ENCODE measurements at places on chromosomes 5 and 9.

- H3K27me3 ChIP-seq = peaks cover 3% of the 10 kb centered on the region
- H3K36me3 ChIP-seq = no peaks in the 10 kb centered on the region
- no peak overlapping the region for H3K4me3 ChIP-seq
- H3K27ac ChIP-seq = no peak overlapping the region
- peaks cover 30% of the 10 kb centered on the region for H3K4me1 ChIP-seq
Measured at GRCh38 chr5:55920784-55921183, 69.6 kb downstream of the IL31RA start.

- no peaks in the 10 kb centered on the region for H3K4me1 ChIP-seq
- H3K27ac ChIP-seq = no peak overlapping the region
- no peaks in the 10 kb centered on the region for H3K36me3 ChIP-seq
- no peak overlapping the region for H3K4me3 ChIP-seq
- no peaks in the 10 kb centered on the region for H3K27me3 ChIP-seq
Measured at GRCh38 chr5:98464737-98465330, 308.6 kb upstream of the RGMB start.

DNA sequence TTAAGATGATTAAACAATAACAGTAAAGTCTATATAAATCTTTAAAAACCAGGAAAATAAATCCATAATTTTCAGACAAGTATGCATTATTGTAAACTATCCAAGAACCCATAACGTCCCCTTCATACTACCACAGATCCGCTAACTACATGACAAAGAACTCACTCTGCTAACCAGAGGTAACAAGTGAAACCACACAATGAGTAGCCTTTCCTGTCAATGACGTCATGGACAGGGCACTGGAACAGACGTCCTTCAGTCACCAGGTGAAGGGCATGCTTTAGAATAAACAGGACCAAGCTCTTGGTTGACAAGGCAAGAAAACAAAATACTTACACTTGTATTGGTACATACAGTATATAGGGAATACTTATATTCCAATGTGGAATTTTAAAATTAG, 45.2 kb downstream of the RNF130 start:
- H3K27me3 ChIP-seq = no peaks in the 10 kb centered on the region
- peaks cover 4% of the 10 kb centered on the region for H3K4me1 ChIP-seq
- no peak overlapping the region for H3K4me3 ChIP-seq
- peaks cover under 1% of the 10 kb centered on the region for H3K36me3 ChIP-seq
- no peak overlapping the region for H3K27ac ChIP-seq
- DNase-seq = no peak

DNA sequence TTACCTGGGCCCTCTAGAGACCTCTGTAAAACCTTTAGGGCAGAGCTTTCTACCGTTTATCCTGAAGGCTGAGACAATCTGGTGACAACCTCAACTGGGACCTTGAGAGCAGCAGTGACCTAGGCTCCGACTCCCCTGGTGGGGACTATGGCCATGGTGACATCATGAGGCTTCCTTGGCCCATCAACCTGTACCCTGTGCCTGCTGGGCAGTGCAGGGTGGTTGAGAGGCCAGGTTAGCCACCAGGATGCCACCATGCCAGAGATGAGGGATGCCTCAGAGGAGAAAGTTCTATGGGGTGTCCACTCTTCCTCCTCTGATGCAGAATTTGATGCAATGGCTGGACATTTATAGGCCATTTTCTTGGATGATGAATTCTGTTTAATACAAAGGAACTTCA, 194.8 kb downstream of the PDZD2 start:
- H3K4me3 ChIP-seq = no peak overlapping the region
- no peak overlapping the region for H3K27ac ChIP-seq
- peaks cover 2% of the 10 kb centered on the region for H3K27me3 ChIP-seq
- H3K36me3 ChIP-seq = no peaks in the 10 kb centered on the region
- DNase-seq = no peak

All from activated naive CD8-positive, alpha-beta T cell treated with anti-CD3 and anti-CD28 coated beads, Interleukin-2, amount 50 U/mL, for 24 hours (primary cell).